PC-9 (cell line): ENCODE measurements at places on chromosomes 11 and 22. TPM values are rescaled to one million over a fixed set of nuclear protein-coding genes. Genes with fewer than 3 reads are reported as not detected.
A peak's percentile ranks its signal among the peaks of the same experiment; 100 is the strongest.

CASP5 gene
- not detected in 2 replicates for total RNA-seq

FAM180B gene
- not detected in 2 replicates for total RNA-seq

GLB1L2 gene
- total RNA-seq, result 28.8 and 32.2 TPM in 2 replicates

IFITM10 gene
- total RNA-seq, result 4.2 and 5.5 TPM in 2 replicates

GALNT18 gene
- total RNA-seq, result not detected in 2 replicates

OSBPL5 gene
- total RNA-seq, result 6.4 and 8.8 TPM in 2 replicates

ADM gene
- 21.9 and 22.5 TPM in 2 replicates for total RNA-seq

APBB1 gene
- total RNA-seq, result 0.90 and 1.4 TPM in 2 replicates

DNA sequence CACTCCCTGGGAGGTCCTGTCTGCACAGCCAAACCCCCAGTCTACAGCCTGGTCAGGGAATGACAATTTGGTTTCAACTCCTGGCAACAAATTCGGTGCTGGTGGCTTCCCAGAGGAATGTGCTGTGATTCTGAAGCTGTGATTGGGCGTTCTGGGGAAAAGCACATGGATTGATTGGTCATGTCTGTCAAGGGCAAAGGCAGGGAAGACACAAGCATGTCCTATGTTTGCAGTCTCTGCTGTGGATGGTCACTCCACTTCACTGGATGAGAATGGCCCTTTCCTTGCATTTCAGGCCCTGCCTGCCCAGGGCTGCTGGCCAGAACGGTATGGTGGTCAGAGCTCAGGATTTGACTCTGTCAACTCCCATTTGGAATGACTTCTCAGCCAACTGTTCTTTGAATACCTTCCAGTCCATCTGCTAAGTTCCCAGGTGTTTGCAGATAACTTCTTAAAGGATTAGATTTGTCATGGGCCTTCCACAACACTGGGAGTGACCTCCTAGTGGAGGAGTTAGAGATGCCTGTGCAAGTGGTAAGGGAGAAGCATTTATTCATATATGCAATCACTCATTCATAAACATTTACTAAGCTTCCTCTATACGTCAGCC is 42.7 kb downstream of the SGSM1 start:
- H3K4me3 ChIP-seq, result no peak overlapping the region
- no peaks in the 10 kb centered on the region for H3K4me1 ChIP-seq
- H3K27ac ChIP-seq, result no peak overlapping the region
- H3K27me3 ChIP-seq, result no peaks in the 10 kb centered on the region
- no peaks in the 10 kb centered on the region for H3K36me3 ChIP-seq

DNA sequence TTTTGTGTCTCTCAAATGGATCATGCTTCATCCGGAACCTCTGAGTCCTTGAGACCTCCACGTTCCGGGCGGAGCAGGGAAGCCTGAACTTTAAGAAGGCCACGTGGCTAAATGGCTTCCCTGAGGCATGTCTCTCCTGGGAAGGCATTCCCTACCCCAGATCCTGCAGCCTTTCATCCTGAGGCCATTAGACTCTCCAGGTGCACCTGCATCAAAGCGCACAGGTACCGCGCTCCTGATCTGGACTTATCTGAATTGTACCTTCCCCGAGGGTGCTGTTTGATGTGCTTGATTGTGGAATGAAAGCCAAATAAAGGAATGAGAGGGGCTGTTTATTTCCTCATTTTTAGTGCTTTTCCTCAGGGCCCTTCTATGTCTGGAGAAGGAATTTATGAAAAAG is 22.5 kb downstream of the C22orf31 start:
- DNase-seq, result no peak
- no peak overlapping the region for H3K4me3 ChIP-seq
- H3K4me1 ChIP-seq, result peaks cover 15% of the 10 kb centered on the region
- no peaks in the 10 kb centered on the region for H3K36me3 ChIP-seq
- H3K27me3 ChIP-seq, result no peaks in the 10 kb centered on the region

- DNase-seq, result no peak
- H3K4me1 ChIP-seq, result no peaks in the 10 kb centered on the region
- no peak overlapping the region for H3K27ac ChIP-seq
- H3K36me3 ChIP-seq, result no peaks in the 10 kb centered on the region
These were observed 80.7 kb upstream of the NCAM1 start for GRCh38 chr11:112880495-112880894.

DNA sequence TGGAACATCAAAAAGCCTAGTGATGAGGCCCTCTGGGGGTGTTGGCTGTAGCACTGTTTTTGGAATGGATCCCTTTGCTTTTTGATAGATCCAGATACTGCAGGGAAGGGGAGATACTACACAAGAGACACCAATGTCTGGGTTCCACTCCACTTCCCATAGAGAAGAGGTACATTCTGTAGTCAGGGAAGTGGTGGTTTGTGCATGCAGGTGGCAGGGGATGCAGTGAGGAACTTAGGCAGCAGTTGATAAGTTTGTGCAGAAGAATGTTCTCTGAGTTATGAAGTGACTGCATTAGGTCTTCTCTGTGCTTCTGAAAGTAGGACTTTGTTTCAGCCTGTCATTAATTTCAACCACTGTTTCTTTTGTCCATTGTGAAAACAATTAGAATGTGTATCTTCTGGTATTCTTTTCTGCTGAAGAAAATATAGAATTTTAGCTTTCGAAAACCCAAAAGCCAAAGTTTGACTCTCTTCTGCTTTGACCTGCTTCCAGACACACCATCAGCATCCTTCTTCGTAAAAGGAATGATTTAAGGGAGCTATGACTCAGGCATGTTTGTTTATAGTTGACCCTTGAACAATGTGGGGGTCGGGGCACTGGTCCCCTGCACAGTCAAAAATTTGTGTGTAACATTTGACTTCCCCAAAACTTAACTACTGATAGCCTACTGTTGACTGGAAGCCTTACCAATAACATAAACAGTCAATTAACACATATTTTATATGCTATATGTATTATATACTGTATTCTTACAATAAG is 25.6 kb downstream of the PANX1 start:
- H3K27me3 ChIP-seq, result no peaks in the 10 kb centered on the region
- H3K4me3 ChIP-seq, result no peak overlapping the region
- H3K4me1 ChIP-seq, result peaks cover 28% of the 10 kb centered on the region
- no peak overlapping the region for H3K27ac ChIP-seq

- peaks cover 30% of the 10 kb centered on the region for H3K4me1 ChIP-seq
- no peak overlapping the region for H3K4me3 ChIP-seq
- peak; percentile 84 for DNase-seq
- H3K27ac ChIP-seq, result peak overlapping the region; percentile 79
These were observed 21.7 kb downstream of the SLC43A1 start for GRCh38 chr11:57493507-57494503.

DNA sequence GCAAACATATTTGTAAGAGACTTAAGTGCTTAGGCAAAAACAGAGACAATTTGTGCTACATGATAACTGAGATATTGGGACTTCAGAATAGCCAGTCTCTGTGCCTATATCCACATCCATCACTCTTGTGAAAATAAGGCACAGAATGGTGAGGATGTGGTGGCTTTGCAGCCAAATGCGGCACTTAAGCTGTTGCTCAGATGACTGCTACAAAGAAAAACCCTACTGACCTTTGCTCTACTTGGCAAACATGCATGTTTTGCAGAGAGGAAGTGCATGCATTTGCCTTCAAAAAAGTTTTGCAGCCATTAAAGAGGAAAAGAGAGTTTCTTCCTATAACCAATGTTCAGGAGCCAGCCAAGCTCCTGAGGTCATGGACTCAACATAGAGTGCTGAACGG is 675.0 kb upstream of the KIRREL3 start:
- no peaks in the 10 kb centered on the region for H3K36me3 ChIP-seq
- H3K27ac ChIP-seq, result no peak overlapping the region
- no peaks in the 10 kb centered on the region for H3K4me1 ChIP-seq
- DNase-seq, result no peak
- H3K27me3 ChIP-seq, result peaks cover 4% of the 10 kb centered on the region; the same call in 1 of the 2 replicates

DNA sequence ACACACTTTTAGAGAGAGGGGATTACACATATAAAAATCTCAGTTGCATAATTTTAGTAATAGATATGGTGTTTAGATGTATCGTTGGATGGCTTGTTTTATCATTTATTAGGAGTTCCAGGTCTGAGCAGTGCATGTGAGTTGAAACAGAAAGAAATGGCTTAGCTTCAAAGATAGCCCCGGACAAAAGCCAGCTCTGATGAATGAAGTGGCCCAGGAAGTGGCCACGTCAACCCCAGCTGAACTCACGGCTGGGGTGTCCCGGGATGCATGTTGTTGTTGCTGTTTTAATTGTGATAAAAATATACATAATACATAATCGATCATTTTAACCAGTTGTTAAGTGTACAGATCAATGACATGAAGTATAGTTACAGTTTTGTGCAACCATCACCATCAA is 1513.6 kb downstream of the BRD1 start:
- DNase-seq, result no peak
- no peak overlapping the region for H3K27ac ChIP-seq
- H3K27me3 ChIP-seq, result peaks cover 77% of the 10 kb centered on the region
- no peak overlapping the region for H3K4me3 ChIP-seq

DNA sequence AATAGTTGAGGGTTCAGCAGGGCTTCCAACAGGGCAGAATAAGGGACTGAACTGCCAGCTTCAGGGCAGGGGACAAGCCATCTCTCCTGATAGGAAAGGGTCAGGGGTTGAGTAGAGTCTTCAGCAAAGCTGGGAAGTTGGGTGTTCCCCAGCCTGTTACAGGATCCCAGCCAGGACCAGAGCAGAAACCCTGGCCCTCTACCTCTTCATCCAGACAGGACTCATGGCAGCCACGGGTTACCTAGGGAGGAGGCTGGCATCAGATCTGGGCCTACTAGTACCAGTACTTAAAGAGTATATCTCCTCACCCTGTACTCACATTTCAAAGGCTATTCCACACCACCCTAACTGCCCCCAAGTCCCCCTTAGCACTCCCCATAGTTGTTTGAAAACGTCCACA is 2.4 kb upstream of the TAF10 start:
- H3K27ac ChIP-seq, result no peak overlapping the region
- no peaks in the 10 kb centered on the region for H3K27me3 ChIP-seq
- H3K36me3 ChIP-seq, result no peaks in the 10 kb centered on the region
- H3K4me1 ChIP-seq, result peaks cover 7% of the 10 kb centered on the region; the same call in 1 of the 2 replicates
